ENCODE measurements at places on chromosomes 2 and 18. TPM values are rescaled to one million over a fixed set of nuclear protein-coding genes. Genes with fewer than 3 reads are reported as not detected.

DNA sequence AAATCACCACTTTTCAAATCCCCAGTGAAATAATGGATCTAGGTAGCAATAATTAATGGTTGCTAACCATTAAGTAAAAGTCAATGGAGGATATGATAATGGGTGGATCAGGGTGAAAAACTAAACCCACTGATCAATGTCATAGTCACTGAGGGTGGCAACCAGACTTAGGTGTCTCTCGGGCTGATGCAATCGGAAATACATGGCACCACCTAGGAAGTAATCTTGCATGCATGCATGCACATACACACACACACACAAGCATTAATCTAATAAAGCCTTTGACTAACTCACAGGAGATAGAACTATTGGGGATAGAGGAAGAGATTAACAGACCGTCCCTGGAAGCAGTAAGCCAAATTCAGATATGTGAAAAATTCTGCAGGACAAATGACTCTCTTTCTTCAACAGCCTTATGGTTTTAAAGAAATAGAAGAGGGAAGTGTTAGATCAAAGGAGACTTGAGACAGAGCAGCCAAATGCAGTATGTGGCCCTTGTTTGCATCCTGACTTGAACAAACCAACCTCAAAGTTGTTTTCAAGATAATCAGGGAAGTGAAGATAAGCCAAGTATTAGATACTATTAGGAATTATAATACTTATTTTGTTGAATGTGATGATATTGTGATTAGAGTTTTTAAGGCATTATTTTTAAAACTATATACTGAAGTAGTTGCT, 186.0 kb upstream of the RMP24 start:
- DNase-seq = no peak

- no peak for DNase-seq
Measured at GRCh38 chr2:201735486-201735885, 37.0 kb upstream of the MPP4 start.

- DNase-seq = no peak
Measured at GRCh38 chr2:16303761-16304160, 361.9 kb downstream of the CYRIA start.

DNA sequence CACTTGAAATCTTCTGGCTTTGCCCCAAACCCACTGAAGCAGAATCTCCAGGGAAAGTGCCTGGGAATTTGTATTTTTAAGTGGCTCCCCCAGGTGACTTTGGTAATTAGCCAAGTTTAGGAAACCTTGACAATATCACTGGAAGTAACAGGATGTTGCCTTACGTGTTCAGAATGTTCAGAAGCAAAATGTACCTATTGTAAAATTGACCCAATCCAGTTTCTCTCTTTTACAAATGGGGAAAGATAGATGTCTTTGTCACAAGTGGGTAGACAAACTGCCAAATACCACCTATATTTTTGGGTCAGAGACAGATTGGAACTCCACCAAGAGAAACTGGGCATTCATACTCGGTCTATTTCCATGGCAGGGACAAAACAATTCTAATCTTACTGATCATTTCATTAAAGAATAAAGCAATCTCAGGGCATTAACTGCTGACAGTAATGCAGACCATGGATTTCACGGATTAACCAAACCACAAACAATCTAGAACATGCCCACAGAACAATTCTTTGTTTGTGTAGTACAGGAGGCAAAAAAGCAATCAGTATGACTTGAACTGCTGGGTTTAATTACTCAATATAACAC, 255.8 kb downstream of the ERBB4 start:
- peak; percentile 76 for DNase-seq

GRCh38 chr2:45676088-45676487, 24.6 kb downstream of the PRKCE start:
- no peak for DNase-seq

- DNase-seq = no peak
Measured at GRCh38 chr2:145078923-145079322, 559.0 kb upstream of the ZEB2 start.

DNA sequence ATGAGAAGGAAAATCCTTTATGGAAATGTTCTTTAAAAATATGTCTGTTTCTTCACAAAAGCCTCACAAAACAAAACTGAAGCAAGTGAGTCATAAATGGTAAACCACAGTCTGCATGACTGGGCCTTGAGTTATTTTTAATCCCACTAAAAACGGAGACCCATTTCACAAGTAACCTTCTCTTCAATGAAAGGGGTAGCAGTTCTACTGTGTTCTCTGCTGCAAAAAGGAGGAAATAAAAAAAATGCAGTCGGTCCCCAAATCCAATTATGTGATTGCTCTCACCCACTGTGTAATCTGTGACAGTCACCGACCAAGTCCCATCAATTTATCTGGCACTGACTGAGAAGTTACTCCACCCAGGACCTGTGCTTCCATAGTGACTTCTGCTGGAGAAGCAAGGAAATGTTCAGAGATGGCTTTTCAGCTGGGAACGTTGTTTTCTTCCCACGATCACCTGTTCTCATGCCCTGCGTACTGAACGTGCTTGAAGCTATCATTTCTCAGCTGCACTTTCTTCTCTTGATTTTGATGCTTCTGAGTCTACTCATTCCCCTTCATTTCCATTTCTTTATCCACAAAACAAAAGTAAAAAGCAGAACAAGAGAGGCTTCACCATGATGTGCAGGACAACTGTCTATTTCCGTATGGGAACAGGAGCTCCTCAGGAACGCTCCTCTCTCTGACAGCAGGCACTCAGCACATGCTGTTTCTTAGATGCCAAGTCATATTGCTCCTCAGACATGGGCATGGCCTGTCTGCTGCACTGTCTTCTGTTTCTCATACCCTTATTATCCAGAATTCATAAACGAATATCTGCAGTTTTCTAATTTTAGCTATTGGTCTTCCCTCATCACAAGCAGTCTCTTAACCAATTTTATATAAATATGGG, 80.0 kb upstream of the TMEM200C start:
- DNase-seq = no peak

DNA sequence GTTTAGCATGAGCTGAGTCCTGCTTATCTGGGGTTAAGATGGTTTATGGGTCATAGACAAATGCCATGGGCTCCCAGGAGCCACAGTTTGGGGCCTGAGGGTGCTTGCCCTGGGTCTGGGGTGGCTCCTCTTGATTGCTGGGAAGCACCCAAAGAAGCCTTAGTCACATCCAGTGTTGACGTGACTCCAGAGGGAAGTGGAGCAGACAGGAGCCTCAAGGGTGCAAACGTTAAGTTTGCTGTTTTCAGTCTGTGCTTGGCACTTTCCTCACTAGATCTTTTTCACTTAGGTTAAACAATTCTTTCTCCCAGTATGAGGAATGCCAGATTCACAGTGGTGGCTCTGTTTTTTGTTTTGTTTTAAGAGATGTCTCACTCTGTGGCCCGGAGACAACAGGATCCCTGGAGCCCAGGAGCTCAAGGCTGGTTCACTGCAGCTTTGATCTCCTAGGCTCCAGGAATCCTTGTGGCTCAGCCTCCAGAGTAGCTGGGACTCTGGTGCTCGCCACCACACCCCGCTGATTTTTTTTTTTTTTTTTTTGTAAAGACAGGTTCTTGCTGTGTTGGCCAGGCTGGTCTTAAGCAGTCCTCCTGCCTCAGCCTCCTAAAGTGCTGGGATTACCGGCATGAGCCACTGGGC, 251.3 kb downstream of the FAM210A start:
- no peak for DNase-seq

The IL1R2 gene
- total RNA-seq = not detected

The CTAGE1 gene
- not detected for total RNA-seq

The PLEK gene
- not detected for total RNA-seq

The MLPH gene
- 0.55 TPM for total RNA-seq

The ALLC gene
- total RNA-seq = not detected
